ENCODE measurements at places on chromosomes 3 and 15.

DNA sequence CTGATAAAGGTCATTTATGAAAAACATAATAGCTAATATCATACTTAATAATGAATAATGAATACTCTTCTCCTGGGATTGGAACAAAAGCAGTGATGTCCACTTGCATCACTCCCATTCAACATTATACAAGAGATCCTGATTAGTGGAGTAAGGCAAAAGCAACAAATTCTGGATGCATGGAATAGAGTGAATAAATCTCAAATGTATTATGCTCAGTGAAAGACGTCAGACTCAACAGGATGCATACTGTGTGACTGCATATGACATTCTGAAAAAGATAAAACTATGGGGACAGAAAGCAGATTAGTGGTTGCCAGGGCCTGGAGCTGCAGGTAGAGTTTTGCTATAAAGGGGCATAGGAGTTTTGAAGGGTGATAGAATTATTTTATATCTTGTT, 77.6 kb upstream of the ZBTB20 start:
- no peak for DNase-seq

- DNase-seq = no peak
These were observed 167.0 kb upstream of the ANKRD28 start for GRCh38 chr3:15964605-15965442.

DNA sequence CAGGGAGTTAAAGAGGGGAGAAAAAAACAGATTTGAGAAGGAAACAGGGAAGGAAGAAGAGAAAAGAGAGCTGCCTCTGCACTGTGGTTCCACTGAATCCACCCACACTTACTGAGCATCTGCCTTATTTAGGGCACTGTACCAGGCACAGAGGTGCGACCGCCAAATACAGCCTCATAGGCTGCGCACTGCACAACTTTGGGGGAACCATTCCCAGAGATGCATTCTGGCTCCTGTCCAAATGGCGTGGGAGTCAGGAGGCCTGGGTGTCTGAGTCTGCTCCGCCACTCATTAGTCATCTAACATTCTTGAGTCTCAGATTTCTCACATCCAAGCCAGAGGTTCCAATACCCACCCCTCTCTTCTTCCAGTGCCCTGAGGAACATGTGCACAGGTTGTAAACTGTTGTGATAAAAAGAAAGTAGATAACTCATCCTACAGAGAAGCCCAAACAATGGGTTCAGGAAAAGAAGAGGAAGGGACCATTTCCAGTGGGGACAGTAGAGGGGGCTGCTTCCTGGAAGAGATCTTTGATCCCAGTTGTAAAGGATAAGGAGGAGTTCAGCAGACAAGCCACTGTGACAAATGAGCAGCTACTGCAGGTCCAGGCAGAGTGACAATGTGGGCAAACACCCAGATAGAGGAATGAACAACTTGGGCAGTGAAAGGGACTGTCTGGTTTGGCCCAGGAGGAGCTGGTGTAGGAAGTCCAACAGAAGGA, 254.6 kb downstream of the UACA start:
- no peak for DNase-seq

- DNase-seq = no peak
These were observed 169.1 kb upstream of the TSPAN3 start for GRCh38 chr15:77239882-77240608.

DNA sequence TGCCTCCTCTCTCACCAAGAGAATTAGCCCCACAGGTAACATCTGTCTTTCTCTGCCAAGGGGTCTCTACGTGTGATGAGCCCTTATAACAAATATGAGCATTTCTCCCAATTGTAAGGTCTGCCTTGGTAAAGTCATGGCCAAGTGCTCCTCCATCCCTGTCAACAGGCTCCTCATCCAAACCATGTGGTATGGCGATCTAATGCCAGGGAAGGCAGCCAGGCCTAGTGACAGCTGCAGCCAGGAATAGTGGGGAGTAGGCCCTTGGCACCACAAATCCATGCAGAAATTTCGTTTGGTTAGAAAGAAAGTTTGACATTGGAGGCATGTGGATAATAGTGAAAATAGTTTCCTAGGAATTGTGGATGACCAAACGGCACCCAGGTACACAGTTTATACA, 4.7 kb upstream of the LRTM1 start:
- DNase-seq = no peak

Measured in NCI-H1436 (cell line).